ENCODE measurements at places on chromosomes 1 and 21.

DNA sequence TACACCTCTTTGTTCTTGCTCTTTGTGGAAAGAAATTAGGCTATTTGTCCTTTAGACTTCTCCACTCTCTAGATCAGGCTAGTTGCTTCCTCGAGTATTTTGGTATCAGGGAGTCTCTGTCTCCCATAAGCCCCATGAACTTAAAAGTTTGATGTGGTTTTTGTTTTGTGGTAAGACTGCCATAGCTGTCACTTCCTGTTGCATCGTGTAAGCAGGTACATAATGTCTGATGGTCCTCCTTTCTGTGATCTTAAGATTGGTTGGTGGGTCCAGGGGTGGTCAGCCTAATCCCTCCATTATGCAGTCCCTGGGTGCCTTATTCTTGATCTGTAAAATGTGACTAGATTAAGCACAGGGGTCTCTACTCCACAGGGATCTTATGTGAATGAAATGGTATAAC is 23.1 kb downstream of the CD53 start:
- no peak for DNase-seq

GRCh38 chr1:108049178-108049819 is 84.3 kb upstream of the VAV3 start:
- peak; percentile 24 for DNase-seq

GRCh38 chr1:54623216-54624007 is at the start of gene FAM151A:
Gene FAM151A, minus strand, starts transcription at chr1:54623525. Its CDS starts 130 bp downstream, at chr1:54623395.
- DNase-seq = no peak

- DNase-seq = no peak
Measured at GRCh38 chr1:170267317-170267716, 121.6 kb downstream of the NTMT2 start.

DNA sequence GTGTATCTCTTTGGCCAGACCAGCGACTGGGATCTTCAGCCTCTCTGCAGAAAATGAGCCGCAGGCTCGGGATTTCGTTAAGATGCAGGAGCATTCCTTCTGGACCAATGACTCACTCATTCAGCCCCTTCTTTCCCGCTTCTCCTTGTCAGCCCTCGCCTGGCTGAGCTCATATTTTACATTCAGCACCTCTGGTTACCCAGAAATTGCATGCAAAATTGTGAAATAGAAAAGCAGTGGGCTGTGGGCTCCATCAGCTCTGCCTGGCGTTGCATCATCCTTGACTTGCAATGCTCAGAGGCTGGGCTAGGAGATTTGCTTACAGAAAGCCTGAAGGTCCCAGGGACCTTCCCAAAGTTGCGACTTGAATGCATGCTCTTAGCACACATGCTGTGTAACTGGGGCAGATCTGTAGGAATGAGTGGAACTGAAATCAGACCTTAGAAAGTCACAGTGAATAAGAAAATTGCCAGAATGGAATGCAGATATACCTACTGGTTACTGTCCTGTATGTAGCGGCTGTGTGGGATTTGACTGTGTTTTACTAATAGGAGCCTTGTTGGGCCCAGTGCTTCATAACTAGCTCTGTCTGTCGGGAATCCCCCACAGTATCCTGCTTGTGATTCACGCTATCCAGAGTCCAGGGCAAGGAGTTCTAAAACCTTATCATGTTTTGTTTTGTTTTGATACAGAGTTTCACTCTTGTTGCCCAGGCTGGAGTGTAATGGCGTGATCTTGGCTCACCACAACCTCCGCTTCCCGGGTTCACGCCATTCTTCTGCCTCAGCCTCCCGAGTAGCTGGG is 444.8 kb downstream of the KIF26B start:
- DNase-seq = no peak

DNA sequence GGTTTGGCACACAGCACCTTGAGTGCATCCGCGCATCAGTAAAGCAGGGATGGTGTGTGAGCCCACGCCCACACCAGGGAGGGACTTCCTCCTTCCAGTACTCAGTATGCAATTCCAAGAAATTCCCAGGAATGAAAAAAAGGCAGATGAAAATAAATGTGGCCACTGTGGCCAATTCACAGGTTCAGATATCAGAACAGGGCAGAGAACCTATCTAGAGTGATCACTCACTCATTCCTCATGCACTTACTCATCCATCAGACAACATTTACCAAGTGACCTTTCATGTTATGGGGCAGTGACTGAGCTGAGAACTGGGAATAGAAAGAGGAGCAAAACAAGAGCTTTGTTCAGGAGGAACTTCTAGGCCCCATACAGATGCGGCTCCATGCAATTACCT is 113.7 kb downstream of the ZSCAN20 start:
- no peak for DNase-seq

DNA sequence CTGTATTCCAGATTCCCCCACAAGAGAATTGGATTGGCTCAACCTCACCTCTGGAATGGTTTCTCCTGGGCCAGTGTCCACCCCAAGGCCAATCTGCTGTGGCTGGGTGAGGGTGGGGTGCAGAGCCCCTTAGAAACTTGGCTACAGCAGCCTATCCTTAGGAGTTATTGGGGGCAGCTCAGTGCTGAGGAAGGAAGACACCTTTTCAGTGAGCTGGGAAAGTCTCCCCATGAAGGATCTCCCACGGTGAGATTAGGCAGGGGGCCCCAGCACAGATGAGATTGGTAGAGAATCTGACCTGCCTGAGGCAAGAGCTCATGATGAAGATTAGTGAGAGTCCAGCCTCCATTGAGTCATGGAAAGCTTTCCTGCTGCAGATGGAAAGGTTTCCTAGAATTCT is 78.4 kb downstream of the CCDC185 start:
- no peak for DNase-seq

GRCh38 chr1:1157914-1158710 is 15.6 kb upstream of the TTLL10 start:
- DNase-seq = peak; percentile 34

DNA sequence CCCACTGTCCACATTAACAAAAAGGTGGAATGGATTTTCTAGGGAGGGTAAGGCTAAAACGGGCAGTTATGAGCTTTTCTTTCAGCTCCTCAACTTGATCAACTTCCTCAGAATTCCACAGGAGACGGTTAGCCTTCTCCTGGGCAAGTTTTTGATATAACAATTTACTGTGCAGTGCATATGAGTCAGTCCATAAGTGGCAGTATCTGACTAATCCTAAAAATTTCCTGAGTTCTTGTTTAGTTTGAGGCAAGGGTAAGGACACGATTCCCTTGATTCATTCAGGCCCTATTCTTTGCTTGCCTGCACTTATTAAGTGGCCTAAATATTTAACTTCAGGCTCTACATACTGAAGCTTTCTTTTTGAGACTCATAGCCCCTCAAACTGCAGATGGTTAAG is 6.2 kb upstream of the AADACL3 start:
- DNase-seq = no peak

DNA sequence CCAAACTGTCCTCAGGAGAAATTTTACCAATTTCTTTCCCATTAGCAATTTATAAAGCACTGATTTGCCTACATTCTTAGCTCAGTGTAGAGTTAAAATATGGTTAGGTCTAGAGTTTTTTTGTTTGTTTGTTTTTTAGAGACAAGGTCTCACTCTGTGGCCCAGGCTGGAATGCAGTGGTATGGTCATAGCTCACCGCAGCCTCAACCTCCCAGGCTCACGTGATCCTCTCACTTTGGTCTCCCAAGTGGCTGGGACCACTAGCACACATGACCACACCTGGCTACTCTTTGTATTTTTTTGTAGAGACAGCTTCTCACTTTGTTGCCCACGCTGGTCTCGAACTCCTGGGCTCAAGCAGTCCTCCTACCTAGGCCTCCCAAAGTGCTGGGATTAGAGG is 10.6 kb upstream of the RALGPS2 start:
- no peak for DNase-seq

DNA sequence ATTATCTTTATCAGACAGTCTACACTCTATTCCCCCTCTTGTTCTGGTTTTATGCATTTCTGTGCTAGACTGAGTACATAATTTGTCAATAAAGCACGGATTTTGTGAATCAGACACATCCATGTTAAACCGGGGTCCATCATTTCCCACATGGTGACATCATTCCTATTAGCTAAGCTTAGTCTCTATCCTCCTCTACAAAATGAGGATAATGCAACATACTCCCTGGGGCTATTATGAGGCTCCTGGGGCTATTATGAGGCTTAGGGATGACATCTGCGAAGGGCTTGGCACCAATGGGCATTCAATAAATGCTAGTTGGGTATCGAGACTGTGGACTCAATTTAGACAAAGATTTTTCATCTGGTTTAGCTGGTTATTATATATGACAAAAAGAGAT is 25.1 kb upstream of the APP start:
- DNase-seq = no peak
